ENCODE measurements at places on chromosomes 4 and X. TPM values are rescaled to one million over a fixed set of nuclear protein-coding genes. Genes with fewer than 3 reads are reported as not detected.

GRCh38 chrX:17409566-17410290 lies 34.7 kb downstream of the NHS start:
- H3K27ac ChIP-seq = no peak overlapping the region
- H3K36me3 ChIP-seq = no peaks in the 10 kb centered on the region
- no peak overlapping the region for H3K4me3 ChIP-seq
- no peaks in the 10 kb centered on the region for H3K4me1 ChIP-seq
- H3K27me3 ChIP-seq = no peaks in the 10 kb centered on the region

GRCh38 chr4:54661686-54662085 lies 3.9 kb downstream of the KIT start:
- no peaks in the 10 kb centered on the region for H3K36me3 ChIP-seq
- H3K27me3 ChIP-seq = no peaks in the 10 kb centered on the region
- DNase-seq = no peak
- H3K27ac ChIP-seq = no peak overlapping the region

- H3K36me3 ChIP-seq = no peaks in the 10 kb centered on the region
- H3K4me1 ChIP-seq = no peaks in the 10 kb centered on the region
- H3K27ac ChIP-seq = peak overlapping the region; percentile 9
- H3K27me3 ChIP-seq = no peaks in the 10 kb centered on the region
Measured at GRCh38 chr4:187209921-187210613, 486.4 kb upstream of the FAT1 start.

- no peaks in the 10 kb centered on the region for H3K36me3 ChIP-seq
- H3K27ac ChIP-seq = no peak overlapping the region
- DNase-seq = no peak
- H3K27me3 ChIP-seq = no peaks in the 10 kb centered on the region
Measured at GRCh38 chr4:147049946-147050345, 104.3 kb upstream of the TTC29 start.

GRCh38 chr4:149910604-149911350 lies 95.1 kb upstream of the IQCM start:
- no peak overlapping the region for H3K4me3 ChIP-seq
- no peaks in the 10 kb centered on the region for H3K36me3 ChIP-seq
- H3K27ac ChIP-seq = no peak overlapping the region
- H3K4me1 ChIP-seq = no peaks in the 10 kb centered on the region

DNA sequence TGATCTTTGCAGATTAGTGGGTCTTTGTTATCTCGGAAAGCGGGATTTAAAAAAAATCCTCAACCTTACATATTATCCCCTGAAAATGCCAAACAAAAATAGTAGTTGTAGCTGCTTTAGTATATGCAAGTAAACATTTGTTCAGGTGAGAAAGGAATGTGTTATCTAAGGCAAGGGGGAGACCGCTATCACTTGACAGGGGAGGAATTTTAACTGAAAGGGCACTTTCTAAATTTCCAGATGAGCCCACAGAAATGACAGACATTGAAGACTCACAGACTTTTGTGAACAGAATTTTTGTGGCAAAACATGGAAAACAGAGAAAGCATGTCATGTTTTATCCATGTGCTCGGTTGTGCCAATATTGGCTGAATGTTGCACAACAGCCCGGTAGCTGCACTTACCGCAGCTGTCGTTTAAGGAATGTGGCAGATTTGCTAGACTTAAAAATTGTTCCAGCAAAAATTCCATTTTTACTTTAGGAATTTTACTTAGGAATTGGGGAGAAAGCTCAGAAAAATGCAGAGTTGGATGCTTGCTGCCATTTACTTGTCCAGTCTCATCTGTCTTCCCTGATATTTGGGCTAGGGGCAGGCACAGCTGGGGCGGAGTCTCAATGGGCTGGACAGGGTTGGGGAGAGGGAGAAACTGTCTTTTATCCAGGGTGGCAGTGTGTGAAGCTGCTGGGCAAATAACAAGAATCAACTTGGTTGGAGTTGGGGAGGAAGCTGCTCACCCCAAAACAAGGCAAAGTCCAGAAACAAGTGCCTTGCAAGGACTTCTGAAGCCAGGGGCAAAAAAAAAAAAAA lies 94.6 kb upstream of the RPS6KA3 start:
- H3K27ac ChIP-seq = no peak overlapping the region
- no peak overlapping the region for H3K4me3 ChIP-seq
- H3K27me3 ChIP-seq = no peaks in the 10 kb centered on the region
- no peaks in the 10 kb centered on the region for H3K36me3 ChIP-seq
- DNase-seq = no peak

MAGEB10 gene
- not detected for total RNA-seq

- H3K4me3 ChIP-seq = no peak overlapping the region
- no peaks in the 10 kb centered on the region for H3K36me3 ChIP-seq
- no peaks in the 10 kb centered on the region for H3K4me1 ChIP-seq
Measured at GRCh38 chr4:173477016-173477415, 53.0 kb downstream of the HAND2 start.

GRCh38 chr4:39304651-39305050 lies 61.5 kb downstream of the RFC1 start:
- H3K36me3 ChIP-seq = peaks cover 95% of the 10 kb centered on the region
- no peaks in the 10 kb centered on the region for H3K4me1 ChIP-seq
- no peak overlapping the region for H3K27ac ChIP-seq
- no peaks in the 10 kb centered on the region for H3K27me3 ChIP-seq

DCAF12L1 gene
- not detected for total RNA-seq

DNA sequence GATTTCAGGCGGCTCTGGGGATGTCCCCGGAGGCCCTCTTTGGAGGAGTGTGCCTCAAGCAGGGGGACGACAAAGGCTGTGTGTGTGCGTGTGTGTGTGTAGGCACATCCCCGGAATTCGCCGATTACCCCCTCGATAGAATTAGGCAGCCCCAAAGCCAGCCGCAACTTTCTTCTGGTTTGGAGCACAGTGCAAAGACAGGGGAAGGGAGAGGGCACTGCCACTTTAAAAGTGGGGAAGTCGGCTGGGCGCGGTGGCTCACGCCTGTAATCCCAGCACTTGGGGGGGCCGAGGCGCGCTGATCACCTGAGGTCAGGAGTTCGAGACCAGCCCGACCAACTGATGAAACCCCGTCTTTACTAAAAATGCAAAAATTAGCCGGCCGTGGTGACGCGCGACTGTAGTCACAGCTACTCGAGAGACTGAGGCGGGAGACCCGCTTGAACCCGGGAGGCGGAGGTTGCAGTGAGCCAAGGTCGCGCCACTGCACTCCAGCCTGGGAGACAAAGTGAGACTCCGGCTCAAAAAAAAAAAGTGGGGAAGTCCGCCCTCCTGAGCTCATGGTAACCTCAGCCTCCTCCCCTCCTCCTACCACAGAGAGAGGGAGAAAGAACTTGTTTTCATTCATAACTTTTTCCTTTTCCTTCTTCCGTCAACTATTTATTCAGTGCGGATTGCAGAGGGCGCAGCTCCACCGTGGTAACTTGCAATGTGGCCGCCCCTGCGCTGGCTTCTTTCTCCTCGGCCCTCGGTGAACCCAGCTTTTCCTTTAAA lies 2.4 kb downstream of the SPRY1 start:
- H3K36me3 ChIP-seq = peaks cover 27% of the 10 kb centered on the region
- peaks cover 16% of the 10 kb centered on the region for H3K4me1 ChIP-seq
- peak overlapping the region; percentile 65 for H3K4me3 ChIP-seq
- H3K27me3 ChIP-seq = no peaks in the 10 kb centered on the region
- H3K27ac ChIP-seq = peak overlapping the region; percentile 93

GRCh38 chr4:14321723-14322122 lies 680.6 kb upstream of the CPEB2 start:
- no peaks in the 10 kb centered on the region for H3K27me3 ChIP-seq
- no peaks in the 10 kb centered on the region for H3K36me3 ChIP-seq
- no peak overlapping the region for H3K4me3 ChIP-seq
- H3K4me1 ChIP-seq = no peaks in the 10 kb centered on the region

SLC16A2 gene
- not detected for total RNA-seq

DNA sequence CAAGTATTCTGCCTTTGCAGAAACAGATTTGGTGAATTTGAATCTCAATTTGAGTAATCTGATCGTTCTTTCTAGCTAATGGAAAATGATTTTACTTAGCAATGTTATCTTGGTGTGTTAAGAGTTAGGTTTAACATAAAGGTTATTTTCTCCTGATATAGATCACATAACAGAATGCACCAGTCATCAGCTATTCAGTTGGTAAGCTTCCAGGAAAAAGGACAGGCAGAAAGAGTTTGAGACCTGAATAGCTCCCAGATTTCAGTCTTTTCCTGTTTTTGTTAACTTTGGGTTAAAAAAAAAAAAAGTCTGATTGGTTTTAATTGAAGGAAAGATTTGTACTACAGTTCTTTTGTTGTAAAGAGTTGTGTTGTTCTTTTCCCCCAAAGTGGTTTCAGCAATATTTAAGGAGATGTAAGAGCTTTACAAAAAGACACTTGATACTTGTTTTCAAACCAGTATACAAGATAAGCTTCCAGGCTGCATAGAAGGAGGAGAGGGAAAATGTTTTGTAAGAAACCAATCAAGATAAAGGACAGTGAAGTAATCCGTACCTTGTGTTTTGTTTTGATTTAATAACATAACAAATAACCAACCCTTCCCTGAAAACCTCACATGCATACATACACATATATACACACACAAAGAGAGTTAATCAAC lies 15.3 kb downstream of the PLP1 start:
- H3K36me3 ChIP-seq = no peaks in the 10 kb centered on the region
- H3K4me1 ChIP-seq = no peaks in the 10 kb centered on the region
- peaks cover 11% of the 10 kb centered on the region for H3K27me3 ChIP-seq
- H3K27ac ChIP-seq = no peak overlapping the region

DNA sequence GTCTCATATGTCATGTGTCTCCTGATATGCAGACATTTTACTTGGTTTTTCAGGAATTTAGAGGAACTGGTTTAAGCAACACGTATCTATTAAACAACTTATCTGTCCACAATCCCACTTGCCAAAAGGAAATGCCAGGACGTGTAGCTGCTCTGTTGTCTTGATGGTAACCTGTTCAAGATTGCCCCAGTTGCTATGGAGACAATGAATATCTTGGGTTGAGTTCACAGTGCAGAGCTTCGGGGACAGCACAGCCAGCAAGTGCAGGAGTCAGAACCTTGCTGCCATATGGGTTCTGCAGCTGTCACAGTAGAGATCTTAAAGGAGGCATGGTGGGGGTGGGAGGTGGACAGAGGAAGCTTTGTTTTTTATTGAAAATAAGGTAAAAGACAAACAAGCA lies 28.7 kb upstream of the FAM9B start:
- H3K4me1 ChIP-seq = no peaks in the 10 kb centered on the region
- no peak overlapping the region for H3K4me3 ChIP-seq
- H3K36me3 ChIP-seq = no peaks in the 10 kb centered on the region
- no peak for DNase-seq
- no peak overlapping the region for H3K27ac ChIP-seq

GRCh38 chrX:136210806-136211205 lies 40.4 kb downstream of the MAP7D3 start:
- H3K36me3 ChIP-seq = peaks cover 17% of the 10 kb centered on the region
- no peak for DNase-seq
- no peak overlapping the region for H3K27ac ChIP-seq
- no peaks in the 10 kb centered on the region for H3K27me3 ChIP-seq
- H3K4me1 ChIP-seq = peaks cover 11% of the 10 kb centered on the region

- no peaks in the 10 kb centered on the region for H3K27me3 ChIP-seq
- H3K4me1 ChIP-seq = no peaks in the 10 kb centered on the region
- no peaks in the 10 kb centered on the region for H3K36me3 ChIP-seq
- no peak for DNase-seq
Measured at GRCh38 chr4:625631-626161, 323 bp downstream of the PDE6B start.

GRCh38 chrX:112967341-112967740 lies 126.7 kb upstream of the AMOT start:
- no peaks in the 10 kb centered on the region for H3K4me1 ChIP-seq
- no peaks in the 10 kb centered on the region for H3K36me3 ChIP-seq
- no peak overlapping the region for H3K27ac ChIP-seq
- DNase-seq = no peak
- H3K4me3 ChIP-seq = no peak overlapping the region

- H3K27ac ChIP-seq = no peak overlapping the region
- H3K36me3 ChIP-seq = peaks cover 46% of the 10 kb centered on the region
- DNase-seq = no peak
- H3K4me3 ChIP-seq = no peak overlapping the region
Measured at GRCh38 chr4:153281476-153281875, 63.0 kb upstream of the MND1 start.

EMCN gene
- total RNA-seq = 16.2 TPM

- H3K27ac ChIP-seq = no peak overlapping the region
- no peak overlapping the region for H3K4me3 ChIP-seq
- no peak for DNase-seq
- H3K27me3 ChIP-seq = no peaks in the 10 kb centered on the region
Measured at GRCh38 chr4:20752641-20753040, 52.4 kb downstream of the PACRGL start.

GRCh38 chr4:142282870-142283431 lies 563.1 kb downstream of the INPP4B start:
- H3K4me3 ChIP-seq = no peak overlapping the region
- no peaks in the 10 kb centered on the region for H3K4me1 ChIP-seq
- no peak for DNase-seq
- H3K27me3 ChIP-seq = no peaks in the 10 kb centered on the region
- H3K36me3 ChIP-seq = no peaks in the 10 kb centered on the region
- H3K27ac ChIP-seq = no peak overlapping the region

DNA sequence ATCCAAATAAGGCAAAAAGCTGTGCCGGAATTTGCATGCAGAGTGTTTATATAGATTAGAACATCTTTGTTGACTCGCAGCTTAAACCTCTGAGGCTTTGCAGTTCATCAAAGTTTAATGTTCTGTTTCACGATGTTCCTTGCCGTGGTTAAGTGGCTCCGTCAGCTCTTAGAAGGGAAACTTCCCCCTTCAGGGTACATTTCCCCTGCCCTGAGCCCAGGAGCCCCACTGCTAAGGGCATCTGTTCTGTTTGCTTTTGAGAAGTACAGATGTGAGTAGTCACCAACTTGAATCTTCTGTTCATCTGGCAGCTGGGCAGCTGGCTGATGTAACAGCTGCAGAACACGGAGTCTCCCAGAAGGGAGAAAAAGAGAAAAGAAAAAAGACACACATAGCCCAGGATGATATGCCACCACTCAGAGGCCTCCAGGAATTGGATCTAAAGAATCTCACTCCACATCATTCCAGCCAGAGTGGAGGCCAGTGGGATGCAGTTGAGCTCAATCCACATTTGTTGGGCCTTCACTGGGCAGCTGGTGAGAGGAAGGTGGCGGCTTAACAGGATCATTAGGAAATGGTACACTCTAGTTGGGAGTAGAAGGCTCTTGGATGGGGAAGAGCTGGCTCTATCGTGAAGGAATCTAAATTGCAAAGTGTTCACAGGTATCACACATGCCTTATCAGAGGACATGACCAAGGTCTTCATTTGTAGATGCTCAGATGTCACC lies 178.7 kb upstream of the RBPJ start:
- H3K27me3 ChIP-seq = no peaks in the 10 kb centered on the region
- H3K36me3 ChIP-seq = no peaks in the 10 kb centered on the region
- H3K4me3 ChIP-seq = no peak overlapping the region
- H3K4me1 ChIP-seq = peaks cover 19% of the 10 kb centered on the region
- peak overlapping the region; percentile 75 for H3K27ac ChIP-seq
- peak; percentile 54 for DNase-seq

ARHGAP36 gene
- total RNA-seq = not detected

GRCh38 chr4:128525992-128526630 lies 238.5 kb upstream of the PGRMC2 start:
- no peaks in the 10 kb centered on the region for H3K27me3 ChIP-seq
- no peaks in the 10 kb centered on the region for H3K36me3 ChIP-seq
- peak overlapping the region; percentile 60 for H3K27ac ChIP-seq
- peaks cover 9% of the 10 kb centered on the region for H3K4me1 ChIP-seq

ITM2A gene
- total RNA-seq = not detected

- DNase-seq = peak; percentile 81
- H3K27me3 ChIP-seq = no peaks in the 10 kb centered on the region
- H3K4me1 ChIP-seq = peaks cover 42% of the 10 kb centered on the region
- H3K4me3 ChIP-seq = no peak overlapping the region
- peaks cover 34% of the 10 kb centered on the region for H3K36me3 ChIP-seq
- peak overlapping the region; percentile 30 for H3K27ac ChIP-seq
Measured at GRCh38 chr4:6926681-6927478, 17.3 kb downstream of the TBC1D14 start.
